ENCODE measurements at places on chromosomes 13 and 19. TPM values are rescaled to one million over a fixed set of nuclear protein-coding genes. Genes with fewer than 3 reads are reported as not detected.

The ZSCAN18 gene
- total RNA-seq: 34.0 TPM

The GPR12 gene
- total RNA-seq: not detected

- DNase-seq: no peak
- H3K27me3 ChIP-seq: peaks cover 10% of the 10 kb centered on the region
- no peaks in the 10 kb centered on the region for H3K4me1 ChIP-seq
- H3K4me3 ChIP-seq: no peak overlapping the region
These were observed 8.9 kb upstream of the ZNF507 start for GRCh38 chr19:32336259-32337083.

DNA sequence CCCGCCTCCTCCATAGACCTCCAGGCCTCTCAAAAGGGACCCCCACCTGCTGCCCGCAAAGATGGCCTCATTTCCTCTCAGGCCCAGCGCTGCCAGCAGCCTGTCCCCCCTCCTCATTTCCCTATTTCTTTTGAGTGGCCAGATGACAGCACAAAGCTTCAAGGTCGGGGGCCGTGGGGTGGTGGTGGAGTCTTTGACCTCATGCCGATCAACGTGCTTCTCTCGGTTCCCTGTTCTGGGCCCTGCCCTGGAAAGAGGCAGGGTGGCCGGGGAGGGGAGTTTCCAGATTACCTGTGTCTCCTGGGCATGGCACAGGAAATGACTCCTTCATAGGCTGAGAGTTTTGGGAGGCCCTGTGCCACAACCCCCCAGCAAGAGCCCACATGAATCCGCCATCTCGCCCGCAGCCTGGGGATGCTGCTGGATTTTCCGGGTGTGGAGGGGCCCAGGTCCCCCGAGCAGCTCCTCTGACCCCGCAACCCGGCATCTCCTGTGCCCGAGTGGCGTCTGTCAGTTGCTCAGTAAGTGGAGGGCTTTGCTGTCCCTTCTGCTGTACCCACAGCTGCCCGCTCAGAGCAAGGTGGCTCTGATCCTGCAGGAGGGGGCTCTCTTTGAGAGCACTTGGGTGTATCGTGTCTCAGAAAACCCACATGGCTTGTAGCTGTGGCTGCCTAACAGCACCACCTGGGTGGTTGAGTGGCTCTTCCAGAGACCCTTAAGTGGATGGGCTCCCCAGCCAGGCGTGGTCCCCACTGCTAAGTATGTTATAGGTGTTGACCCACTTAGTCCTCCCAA lies 139.4 kb downstream of the SIPA1L3 start:
- H3K27me3 ChIP-seq: no peaks in the 10 kb centered on the region
- no peak overlapping the region for H3K4me3 ChIP-seq
- peaks cover 3% of the 10 kb centered on the region for H3K36me3 ChIP-seq
- DNase-seq: no peak

GRCh38 chr13:113350065-113350937 lies 13.6 kb downstream of the GRTP1 start:
- no peaks in the 10 kb centered on the region for H3K27me3 ChIP-seq
- no peak overlapping the region for H3K27ac ChIP-seq
- H3K4me1 ChIP-seq: no peaks in the 10 kb centered on the region
